ENCODE measurements at places on chromosomes 3 and 15.

DNA sequence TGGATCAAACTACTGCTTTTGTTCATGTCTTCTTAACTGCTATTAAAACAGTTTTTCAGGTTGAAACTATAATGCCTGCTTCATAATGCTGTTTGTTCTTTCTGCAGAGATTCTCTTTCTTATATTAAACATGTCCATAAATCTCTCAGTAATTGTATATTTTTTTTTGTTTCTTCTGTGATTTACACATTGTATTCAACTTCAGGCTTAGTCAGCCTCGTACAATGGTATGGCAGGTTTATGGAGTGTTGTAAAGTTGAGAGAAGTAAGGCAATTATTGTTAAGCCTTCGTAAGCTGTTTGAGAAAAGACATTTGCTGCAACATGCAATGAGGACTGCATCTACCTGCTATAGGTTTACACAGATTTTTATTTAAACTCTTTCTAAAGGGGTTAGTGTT, 977.1 kb downstream of the DIPK2A start:
- no peak for DNase-seq

GRCh38 chr3:62101488-62101887, 271.9 kb downstream of the FEZF2 start:
- no peak for DNase-seq

DNA sequence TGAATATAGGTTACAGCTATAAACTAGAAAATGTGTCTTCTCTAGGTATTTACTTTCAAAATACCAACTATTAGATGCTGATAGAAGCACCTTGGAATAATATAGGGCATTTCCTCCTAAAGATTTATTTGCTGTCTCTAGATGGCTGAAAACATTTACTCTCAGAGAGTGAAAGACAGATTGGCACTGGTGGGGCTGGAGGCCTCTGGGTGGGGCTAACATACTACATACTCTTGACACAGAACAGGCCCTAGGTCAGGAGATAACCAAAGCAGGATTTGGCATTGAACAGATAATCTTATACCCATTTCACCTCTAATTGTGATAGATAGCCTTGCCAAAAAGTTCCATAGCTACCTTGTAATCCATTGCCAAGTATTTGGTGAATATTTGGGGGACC, 253.3 kb upstream of the TBC1D5 start:
- DNase-seq = no peak

DNA sequence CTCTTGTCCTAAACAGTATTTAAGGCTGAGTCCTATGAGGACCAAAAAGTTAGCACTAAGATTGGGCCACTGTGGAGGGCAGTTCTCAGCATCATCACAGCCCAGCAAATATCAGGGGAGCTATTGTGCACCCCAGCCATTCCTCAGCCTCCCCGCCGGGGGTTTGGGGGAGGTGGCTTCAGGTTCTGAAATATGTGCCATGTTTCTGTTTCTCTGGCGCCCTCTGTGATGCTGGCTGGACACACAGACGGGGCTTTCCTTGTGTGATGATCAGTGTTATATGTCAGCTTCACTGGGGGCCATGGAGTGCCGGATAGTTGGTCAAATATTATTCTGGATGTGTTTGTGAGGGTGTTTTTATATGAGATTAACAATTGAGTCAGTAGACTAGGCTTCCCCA, 106.8 kb downstream of the GABRG3 start:
- no peak for DNase-seq

GRCh38 chr15:43433165-43433564, 59.8 kb downstream of the TP53BP1 start:
- no peak for DNase-seq

- DNase-seq = no peak
These were observed 198.6 kb downstream of the VGLL3 start for GRCh38 chr3:86792316-86792715.
